ENCODE measurements at places on chromosomes 2 and 18. TPM values are rescaled to one million over a fixed set of nuclear protein-coding genes. Genes with fewer than 3 reads are reported as not detected.

Gene FAM237A
- not detected for total RNA-seq

Gene FOXI3
- total RNA-seq = not detected

Gene ABHD1
- 0.78 TPM for total RNA-seq

Gene CIB4
- total RNA-seq = not detected

Gene RESP18
- not detected for total RNA-seq

Gene CTAGE1
- total RNA-seq = not detected

Gene HOXD13
- total RNA-seq = not detected

Gene KYNU
- total RNA-seq = 18.7 TPM

Gene SERPINB11
- not detected for total RNA-seq

- DNase-seq = no peak
Measured at GRCh38 chr2:177629357-177630024, 236.9 kb downstream of the AGPS start.

- no peak for DNase-seq
Measured at GRCh38 chr18:68997845-68998244, 200.0 kb downstream of the CCDC102B start.

GRCh38 chr2:88638123-88638650, 10.9 kb upstream of the EIF2AK3 start:
- no peak for DNase-seq

- DNase-seq = no peak
Measured at GRCh38 chr2:235583144-235583543, 89.3 kb downstream of the AGAP1 start.

- no peak for DNase-seq
Measured at GRCh38 chr2:211077216-211077767, 520.9 kb downstream of the CPS1 start.

- no peak for DNase-seq
Measured at GRCh38 chr18:692824-693223, 19.6 kb downstream of the ENOSF1 start.

DNA sequence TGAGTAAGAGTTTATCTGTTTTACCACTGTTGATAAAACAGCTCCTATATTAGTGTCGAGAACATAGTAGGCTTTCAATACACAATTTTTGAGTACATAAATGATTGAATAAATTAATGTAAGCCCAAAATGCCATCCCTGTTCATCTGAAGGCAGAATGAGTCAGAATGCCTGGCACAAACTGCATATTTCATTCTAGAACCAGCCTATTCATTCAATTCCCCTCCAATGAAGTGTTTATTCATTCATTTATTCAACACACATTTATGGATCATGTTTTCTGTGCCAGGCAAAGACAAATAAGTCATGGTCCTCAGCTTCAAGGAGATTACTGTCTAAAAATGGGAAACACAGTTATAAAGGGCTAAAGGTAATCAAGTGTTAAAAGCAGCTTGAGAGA, 22.8 kb upstream of the LCLAT1 start:
- DNase-seq = no peak

DNA sequence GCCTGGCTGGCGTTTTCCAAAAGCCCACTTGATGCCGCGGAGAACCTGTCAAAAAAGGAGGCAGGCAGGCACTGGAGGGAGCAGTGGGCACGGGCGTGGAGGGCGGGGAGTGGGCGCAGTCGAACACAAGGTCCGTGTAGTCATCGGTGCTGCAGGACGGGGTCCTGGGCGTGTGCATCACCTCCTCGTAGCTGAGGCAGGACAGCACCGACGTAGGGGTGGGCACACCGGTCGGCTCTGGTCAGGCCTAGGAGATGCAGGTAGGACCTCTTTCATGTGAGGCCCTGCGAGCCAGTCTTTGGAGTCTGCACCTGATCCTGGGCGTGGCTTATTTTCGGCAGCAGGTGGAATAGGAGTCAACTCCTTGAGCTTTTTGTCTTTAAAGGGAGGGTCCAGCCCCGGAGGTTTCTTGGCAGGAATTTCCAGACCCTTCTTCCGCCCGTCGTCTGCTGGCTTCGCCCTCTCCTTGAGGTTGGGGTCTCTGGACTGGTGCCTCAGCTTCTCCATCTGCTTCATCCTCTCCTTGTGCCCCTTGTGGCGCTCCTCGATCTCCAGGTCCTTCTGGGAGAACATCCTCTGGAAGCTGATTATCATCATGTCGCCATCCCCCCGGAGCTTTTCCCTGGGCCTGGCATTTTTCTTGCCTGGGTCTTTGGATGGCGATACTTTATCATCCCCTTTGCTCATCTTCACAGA, 892.5 kb upstream of the LRRTM1 start:
- no peak for DNase-seq

DNA sequence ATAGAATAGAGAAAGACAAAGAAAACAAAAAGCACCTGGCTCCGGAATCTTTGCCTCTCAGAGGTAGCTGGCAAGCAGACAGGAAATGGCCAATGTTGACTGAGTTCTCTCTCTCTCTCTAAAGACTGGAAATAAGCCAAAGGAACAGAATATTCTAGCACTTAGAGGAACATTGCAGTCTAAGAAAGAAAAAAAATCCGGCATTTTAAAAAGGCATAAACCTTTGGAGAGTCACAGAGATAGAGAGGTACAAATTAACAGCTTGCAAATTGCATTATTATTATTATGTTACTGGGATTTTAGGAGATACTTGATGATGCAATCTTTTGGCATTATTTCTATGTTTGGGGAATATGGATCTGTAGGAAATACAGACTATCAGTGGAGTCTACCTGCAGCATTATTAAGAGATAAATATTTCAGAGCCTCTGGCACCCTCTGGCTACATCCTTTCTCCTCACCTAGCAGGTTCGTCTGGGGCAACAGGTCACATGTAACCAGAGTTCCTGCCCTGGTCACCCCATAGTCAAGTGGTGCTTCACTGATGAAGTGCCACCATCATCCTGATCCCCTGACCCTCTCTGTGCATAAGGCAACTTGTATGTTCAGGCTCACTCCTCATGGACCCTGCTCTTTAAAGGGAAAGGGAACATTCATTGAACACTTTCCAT, 318.9 kb upstream of the ACVR2A start:
- no peak for DNase-seq

DNA sequence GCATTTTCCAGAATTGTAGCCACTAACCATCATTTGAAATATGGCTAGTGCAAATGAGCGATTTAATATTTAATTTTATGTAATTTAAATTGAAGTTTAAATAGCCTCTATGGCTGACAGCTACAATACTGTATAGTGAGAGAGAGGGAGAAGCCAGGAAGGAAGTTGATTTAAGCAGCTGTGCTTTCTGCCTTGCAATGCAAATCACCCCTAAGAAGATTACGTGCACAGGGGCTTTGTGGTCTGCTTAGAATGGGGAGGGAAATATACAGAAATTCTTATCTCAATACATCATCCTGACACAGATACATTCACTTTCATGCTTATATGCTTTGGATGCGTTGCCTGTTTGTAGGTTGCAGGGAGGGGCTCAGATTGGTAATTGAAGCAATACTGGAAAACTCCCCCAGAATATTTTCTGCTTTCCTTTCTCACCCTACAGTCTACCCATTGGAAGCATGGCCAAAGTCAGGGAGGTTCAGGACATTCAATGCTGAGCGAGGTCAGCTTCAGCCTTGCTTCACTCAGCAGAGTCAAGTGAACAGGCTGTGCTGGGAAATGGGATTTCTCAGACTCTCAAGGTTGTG, 674.0 kb downstream of the CNTNAP5 start:
- DNase-seq = no peak

DNA sequence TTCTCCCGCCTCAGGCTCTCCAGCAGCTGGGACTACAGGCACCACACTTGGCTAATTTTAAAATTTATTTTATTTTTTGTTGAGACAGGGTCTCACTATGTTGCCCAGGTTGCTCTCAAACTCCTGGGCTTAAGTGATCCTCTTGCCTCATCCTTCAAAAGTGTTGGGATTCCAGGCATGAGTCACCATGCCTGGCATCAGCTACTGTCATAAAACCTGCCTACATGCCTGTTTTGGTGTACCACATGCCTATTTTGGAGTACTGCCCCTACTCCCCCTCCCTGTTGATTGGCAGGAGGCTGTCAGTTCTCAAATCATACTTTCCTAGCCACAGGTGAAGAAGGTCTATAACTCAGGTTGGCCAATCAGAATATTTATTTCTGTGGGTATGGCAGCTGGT, 64.0 kb downstream of the CHST9 start:
- no peak for DNase-seq

- no peak for DNase-seq
Measured at GRCh38 chr18:48475635-48476549, 62.9 kb upstream of the CTIF start.

GRCh38 chr2:42232024-42232423, 62.9 kb downstream of the EML4 start:
- DNase-seq = no peak

GRCh38 chr18:8279346-8279745, 329.9 kb upstream of the RAB12 start:
- DNase-seq = no peak

GRCh38 chr18:40789286-40789685, 1165.7 kb upstream of the PIK3C3 start:
- DNase-seq = no peak

GRCh38 chr2:150811259-150811855, 323.9 kb upstream of the RND3 start:
- DNase-seq = no peak

DNA sequence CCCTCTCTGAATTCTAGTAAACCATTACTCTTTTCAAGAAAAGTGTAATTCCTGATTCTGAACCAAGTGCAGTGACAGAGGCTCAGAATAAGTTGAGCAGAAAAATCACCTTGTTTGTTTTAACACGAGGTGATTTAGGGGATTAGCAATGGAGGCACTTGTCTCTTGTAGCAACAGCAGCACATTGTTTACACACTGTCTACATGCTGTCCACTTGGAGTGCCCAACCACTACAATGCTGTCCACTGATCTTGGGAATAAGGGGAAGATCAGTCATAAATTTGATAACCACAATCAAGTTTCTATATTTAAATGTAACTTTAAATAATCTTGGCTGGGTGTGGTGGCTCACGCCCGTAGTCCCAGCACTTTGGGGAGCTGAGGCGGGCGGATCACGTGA, 13.9 kb upstream of the RMND5A start:
- DNase-seq = no peak

DNA sequence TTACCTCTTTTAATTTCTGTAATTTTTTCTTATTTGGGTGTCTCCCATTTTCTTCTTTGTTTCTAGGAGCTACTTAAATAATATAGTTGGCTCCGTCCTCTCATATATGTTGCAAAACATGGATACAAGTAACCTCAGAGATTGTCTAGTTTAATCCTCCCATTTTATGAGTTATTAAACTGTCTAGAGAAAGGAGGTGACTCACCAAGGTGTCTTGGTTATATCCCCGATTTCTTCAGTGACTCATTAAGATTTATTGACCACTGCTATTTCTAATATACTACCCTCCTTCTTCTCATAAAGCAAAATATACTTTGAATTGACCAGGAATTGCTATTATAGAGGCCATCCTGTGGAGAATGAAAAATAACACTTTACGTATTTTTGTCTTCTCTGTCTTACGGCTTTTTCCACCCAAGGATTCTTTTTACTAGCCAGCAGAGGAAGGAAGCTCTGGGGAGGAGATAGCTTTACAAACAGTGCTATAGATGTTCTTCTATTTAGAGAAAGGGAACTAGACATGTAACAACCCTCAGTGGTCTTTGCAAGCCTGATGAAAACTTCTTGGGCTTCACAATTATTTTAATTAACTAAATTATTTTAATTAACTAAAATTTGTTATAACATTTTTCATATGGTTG, 300.4 kb upstream of the TNP1 start:
- no peak for DNase-seq

- no peak for DNase-seq
Measured at GRCh38 chr2:29520001-29520400, 401.4 kb downstream of the ALK start.

- no peak for DNase-seq
Measured at GRCh38 chr2:37287966-37288365, 36.7 kb downstream of the PRKD3 start.

DNA sequence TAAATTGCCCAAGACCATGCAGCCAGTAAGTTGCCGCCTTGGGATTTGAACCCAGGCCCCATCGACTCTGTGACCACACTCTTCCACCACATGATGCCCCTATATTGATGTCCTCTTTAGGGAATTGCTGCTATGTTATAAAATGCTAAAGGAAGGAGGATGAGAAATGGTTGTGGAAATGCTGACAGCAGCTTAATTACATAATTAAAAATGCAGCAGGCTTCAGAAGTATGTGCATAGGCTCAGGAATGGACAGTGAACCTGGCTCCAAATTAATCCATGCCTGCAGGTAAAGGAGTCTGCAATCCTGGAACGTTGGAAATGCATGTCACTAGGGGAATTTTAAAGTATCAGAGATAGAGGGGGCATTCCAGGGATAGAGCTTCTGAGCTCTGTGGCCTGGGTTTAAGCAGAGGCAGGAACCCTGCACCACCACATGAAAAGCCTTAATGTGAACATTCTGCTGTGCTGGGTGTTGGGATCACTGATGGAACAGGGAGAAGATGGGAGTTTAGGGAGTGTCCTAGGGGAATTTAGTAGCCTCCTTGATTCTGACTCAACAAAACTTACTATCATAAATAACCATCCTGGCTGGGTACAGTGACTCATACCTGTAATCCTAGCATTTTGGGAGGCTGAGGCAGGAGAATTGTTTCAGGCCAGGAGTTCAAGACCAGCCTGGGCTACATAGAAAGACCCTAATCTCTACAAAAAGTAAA, 76.1 kb upstream of the CCDC85A start:
- DNase-seq = no peak

- no peak for DNase-seq
Measured at GRCh38 chr2:14626873-14627272, 5.6 kb upstream of the LRATD1 start.

DNA sequence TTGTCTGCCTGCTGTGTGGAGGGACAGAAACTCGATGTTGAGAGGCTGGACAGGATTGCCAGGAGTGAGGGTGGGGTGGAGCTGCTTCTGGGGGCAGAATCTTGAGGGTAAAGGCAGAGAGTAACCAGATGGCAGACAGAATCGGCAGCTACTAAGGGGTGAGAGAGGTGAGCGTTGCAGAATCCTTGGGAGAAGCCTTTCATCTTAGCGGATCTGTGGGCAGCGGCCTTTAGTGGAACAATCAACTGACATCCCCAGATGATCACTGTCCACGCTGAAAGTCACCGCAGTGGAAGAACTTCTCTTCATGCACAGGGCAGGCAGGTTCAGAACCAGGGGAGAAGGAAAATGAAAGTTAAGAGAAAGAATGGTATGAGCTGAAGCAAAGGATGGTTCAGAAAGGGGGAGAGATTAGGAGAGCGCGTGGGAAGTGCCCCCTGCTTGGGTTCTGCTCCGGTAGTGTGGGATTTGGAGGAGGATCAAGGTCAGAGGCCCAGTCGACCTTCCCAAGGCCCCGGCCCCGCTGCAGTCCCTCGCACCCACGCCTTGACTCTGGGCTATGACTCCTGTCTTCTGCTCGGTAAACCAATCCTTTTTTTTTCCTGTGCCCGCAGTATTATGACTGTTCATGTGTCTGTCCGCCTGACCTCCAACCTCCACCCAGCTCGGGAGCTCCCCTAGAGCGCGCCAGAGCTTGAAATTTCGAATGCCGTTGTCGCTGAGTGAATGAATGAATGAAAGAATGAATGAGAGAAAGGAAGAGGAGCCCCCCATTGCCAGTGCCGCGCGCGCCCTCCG, 584 bp downstream of the BOLA3 start:
- no peak for DNase-seq

- DNase-seq = no peak
Measured at GRCh38 chr2:178074123-178075005, 1.8 kb upstream of the PDE11A start.

- no peak for DNase-seq
Measured at GRCh38 chr2:16071039-16071864, 130.9 kb downstream of the MYCN start.

Measured in ureter (tissue), 1 donor.